ENCODE measurements at places on chromosomes 16 and 17. TPM values are rescaled to one million over a fixed set of nuclear protein-coding genes. Genes with fewer than 3 reads are reported as not detected.

The PIK3R5 gene
- total RNA-seq = 12.4 TPM

DNA sequence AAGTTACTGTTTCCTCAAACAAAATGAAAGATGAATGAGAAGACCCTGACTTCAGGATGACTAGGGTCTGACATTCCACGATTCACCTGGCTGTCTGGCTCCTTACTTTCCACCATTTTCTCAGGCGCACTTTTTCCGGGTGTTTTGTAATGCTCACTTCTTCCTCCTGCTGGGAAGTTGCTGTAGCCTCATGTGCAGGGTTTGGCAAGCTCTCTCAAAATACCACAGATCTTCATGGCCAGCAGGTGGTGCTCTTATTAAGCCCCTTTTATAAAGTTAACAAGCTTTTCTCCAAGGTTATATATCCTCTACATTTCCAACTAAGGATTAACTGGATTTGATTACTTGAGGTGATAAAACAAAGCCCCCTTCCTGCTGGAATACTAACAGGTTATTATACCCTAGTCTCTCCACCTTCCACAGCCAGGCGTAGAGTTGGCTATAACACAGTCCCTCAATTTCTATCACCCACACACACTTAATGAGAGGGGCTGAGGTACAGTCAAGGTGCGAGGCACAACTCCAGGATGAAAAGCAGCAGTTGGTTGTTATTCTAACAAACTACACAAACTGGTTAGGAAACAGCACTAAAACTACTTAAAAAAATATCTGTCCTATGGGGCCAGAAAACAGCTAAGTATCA lies 45.4 kb downstream of the STH start:
- DNase-seq = peak; percentile 81

The CCDC154 gene
- not detected for total RNA-seq

DNA sequence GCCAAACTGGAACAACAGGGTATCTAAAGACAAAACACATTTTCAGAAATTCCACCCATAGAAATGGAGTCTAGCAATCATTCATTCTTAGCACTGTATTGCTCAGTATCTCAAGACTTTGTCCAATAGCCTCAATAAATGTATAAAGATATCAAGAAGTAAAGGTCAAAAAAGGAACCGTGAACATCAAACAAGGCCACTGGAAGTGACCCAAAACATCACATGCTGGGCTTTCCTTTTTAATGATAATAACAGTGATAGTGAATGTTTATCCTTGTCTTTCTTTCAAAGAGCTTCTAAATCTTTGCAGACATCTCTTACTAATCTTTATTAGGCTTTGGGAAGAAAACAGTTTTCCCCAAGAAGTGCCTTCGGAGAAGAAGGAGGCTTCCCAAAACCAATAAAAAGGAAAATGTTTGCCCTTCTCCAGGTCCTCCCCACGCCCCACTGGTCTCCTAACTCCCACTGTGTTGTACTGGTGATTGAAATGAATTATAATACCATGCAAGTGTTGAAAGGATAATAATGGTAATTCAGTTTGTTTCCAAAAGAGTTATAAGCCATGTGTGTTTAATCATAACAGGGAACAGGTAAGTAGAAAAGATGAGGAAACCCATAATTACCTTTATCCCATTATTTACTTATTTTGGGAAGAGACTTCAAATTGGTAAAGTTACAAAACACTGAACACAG lies 18.6 kb downstream of the RNF43 start:
- no peak for DNase-seq

GRCh38 chr17:78599419-78599818 lies 22.2 kb upstream of the DNAH17 start:
- no peak for DNase-seq

The SLC5A10 gene
- total RNA-seq = not detected

- DNase-seq = no peak
These were observed 4.3 kb downstream of the SPATA2L start for GRCh38 chr16:89697161-89697615.

GRCh38 chr16:47019568-47019967 lies 46.1 kb upstream of the DNAJA2 start:
- no peak for DNase-seq

The MEOX1 gene
- 0.32 TPM for total RNA-seq

GRCh38 chr17:33661975-33662374 lies 368.9 kb upstream of the ASIC2 start:
- no peak for DNase-seq

DNA sequence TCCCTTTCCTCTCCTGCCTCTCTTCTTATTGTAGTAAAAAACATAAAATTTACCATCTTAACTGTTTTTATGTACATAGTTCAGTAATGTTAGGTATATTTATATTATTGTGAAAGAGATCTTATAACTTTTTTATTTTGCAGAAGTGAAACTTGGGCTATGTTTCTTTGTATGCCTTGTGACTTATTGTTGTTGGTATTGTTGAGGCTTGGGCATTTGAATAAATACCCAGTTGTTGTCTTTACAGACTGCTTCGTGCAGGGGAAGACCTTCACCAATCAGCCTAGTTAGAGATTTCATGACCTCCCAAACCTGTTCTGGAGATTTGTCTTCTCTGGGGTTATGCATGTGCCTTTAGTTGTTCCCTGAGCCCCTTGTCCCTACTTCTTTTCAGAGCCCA lies 31.9 kb downstream of the REXO5 start:
- DNase-seq = no peak

- DNase-seq = peak; percentile 81
These were observed 30.3 kb upstream of the MYO15B start for GRCh38 chr17:75557075-75557851.

DNA sequence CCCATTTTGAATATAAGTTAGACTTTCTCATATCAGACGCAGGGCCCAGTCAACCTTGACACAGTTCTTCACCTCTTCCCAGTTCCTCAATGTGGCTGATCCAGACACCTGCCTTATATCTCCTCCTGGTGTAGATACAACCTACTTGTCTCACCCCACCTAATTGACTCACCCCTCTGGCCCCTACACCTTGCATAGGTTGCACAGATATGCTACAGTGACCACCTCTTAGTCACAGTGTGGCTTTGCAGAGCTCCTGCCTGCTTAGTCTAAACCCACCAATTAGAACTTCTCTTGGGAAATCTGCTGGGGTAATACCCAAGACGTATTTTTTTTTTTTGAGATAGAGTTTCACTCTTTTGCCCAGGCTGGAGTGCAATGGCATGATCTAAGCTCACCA lies 16.8 kb downstream of the CHP2 start:
- DNase-seq = no peak

The IL34 gene
- not detected for total RNA-seq

The PPP1R27 gene
- 0.68 TPM for total RNA-seq

- no peak for DNase-seq
These were observed 15.4 kb upstream of the KIF2B start for GRCh38 chr17:53807286-53807685.

DNA sequence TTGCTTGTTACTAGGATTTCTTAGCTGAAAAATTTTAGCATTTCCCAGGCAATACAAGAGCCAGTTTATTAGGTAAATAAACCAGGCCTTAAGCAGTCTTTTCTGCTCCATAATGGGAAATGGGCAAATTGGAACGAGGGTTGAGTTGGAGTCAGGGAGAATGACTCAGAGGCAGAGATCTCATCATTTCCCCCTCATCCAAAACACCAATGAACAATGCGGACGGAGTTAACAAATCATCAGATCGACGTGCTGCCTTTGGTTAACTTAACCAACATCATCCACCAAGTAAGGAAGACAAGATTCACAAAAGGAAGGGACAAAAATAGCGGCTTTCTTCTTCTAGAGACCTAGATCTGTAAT lies 243.5 kb downstream of the STX8 start:
- DNase-seq = no peak
